ENCODE measurements at places on chromosomes 3 and 15.

DNA sequence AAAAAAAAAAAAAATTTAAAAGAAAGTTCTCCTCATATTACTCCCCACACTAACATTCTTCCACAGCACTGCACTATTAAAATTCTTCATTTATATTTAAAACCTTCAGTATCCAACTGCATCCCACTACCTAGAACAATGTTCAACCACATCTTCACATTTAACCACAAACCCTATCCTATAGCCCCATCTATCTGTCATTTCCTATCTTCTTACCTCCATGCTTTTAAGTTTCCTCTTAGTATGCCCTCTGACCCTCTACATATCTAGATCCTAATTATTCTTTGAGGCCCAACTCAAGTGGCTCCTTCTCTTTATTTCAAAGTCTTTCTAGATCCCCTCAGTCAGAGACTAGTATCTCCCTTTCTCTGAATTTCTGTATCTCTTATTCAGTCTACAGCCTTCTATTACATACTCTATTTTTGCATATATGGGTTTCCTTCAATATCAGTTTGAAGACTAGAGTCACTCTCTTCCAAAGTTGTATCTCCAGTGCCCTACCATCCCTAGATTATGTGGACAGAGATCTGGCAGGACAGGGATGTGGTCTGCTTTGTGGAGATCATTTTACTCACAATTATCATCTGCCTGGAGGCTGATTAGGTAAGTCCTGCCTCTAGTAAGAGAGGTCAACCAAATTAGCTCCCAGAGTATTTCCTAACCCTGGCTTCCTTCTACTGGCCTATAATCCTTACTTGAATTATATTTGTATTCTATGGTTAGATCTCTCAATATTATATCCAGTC, 1.4 kb downstream of the CIAO2A start:
- no peak for DNase-seq
- peak overlapping the region; percentile 98 for H3K27ac ChIP-seq
- no peaks in the 10 kb centered on the region for H3K27me3 ChIP-seq
- peak overlapping the region; percentile 99 for H3K4me3 ChIP-seq

- no peaks in the 10 kb centered on the region for H3K36me3 ChIP-seq
- H3K4me1 ChIP-seq = no peaks in the 10 kb centered on the region
- DNase-seq = no peak
- H3K27me3 ChIP-seq = no peaks in the 10 kb centered on the region
- no peak overlapping the region for H3K4me3 ChIP-seq
Measured at GRCh38 chr3:22620498-22620897, 582.6 kb upstream of the UBE2E2 start.

DNA sequence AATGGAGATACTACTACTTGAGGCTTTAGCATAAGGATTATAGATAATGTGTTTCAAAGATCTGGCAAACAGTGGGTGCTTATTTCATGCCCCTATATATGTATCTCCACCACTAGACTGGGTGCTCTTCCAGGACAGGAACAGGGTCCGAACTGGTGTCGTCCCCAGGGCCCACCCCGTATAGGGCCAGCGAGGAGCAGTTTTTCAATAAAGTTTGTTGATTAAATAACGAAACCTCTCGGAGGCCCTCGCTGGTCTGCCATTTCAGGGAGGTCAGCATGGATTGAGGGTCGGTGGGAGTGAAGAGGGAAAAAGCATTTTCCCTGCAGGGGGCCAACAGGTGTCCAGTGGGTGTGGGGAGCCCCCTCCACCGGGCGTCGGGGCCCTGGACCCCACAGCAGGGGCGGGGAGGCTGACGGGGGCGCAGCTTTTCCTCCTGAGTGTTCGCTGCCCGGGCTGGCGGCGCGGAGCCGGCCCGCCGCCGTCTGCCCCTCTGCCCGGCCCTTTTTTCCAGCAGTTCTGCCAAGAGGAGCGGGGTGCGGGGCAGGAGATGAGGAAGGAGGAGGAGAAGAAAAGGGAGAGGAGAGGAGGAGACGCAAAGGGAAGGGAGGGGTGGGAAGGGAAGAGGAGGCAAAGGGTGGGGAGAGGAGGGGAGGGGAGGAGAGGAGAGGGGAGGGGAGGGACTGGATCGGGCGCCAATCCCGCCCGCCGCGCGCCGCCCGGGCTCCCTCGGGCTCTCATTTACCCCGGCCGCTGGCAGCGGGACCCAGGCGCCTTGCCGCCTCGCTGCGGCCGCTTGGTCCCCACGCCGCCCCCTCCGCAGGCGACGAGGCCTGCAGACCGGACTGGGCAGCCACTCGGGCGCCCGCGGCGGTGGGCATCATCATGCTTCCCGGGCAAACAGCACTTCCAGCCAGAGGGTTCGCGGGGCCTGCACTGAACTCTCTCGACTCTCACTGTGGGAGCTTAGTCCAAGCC, 66.3 kb downstream of the ISG20 start:
- H3K27ac ChIP-seq = no peak overlapping the region
- peak overlapping the region; percentile 74 for H3K4me3 ChIP-seq
- no peaks in the 10 kb centered on the region for H3K36me3 ChIP-seq

GRCh38 chr3:168847291-168847883, 751.7 kb upstream of the GOLIM4 start:
- no peaks in the 10 kb centered on the region for H3K4me1 ChIP-seq
- no peak overlapping the region for H3K27ac ChIP-seq
- no peak overlapping the region for H3K4me3 ChIP-seq
- no peak for DNase-seq
- H3K36me3 ChIP-seq = no peaks in the 10 kb centered on the region

DNA sequence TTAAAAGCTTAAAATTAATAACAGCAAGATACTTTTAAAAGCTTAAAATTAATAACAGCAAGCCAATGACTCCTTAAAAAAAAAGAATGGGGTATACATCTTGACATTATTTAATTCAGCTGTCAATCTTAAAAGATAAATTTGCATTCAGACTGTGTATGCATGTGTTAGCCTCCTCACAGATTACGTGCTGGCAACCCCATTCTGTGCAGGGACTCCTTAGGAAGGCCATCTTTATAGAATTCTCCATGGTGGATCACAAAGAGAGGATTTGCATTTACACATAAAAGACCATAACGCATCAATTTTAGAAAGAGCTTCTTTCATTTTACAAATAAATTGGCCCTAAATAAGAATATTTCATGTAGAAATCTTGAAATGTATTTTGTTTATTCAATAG, 87.2 kb downstream of the B3GALNT1 start:
- DNase-seq = no peak
- no peaks in the 10 kb centered on the region for H3K4me1 ChIP-seq
- H3K27me3 ChIP-seq = peaks cover 2% of the 10 kb centered on the region
- H3K36me3 ChIP-seq = peaks cover 3% of the 10 kb centered on the region

- H3K4me1 ChIP-seq = peaks cover 66% of the 10 kb centered on the region
- H3K27me3 ChIP-seq = no peaks in the 10 kb centered on the region
- H3K4me3 ChIP-seq = peak overlapping the region; percentile 66
- peak; percentile 24 for DNase-seq
Measured at GRCh38 chr15:32908135-32908801, 190.5 kb downstream of the GREM1 start.

- H3K27me3 ChIP-seq = peaks cover 2% of the 10 kb centered on the region
- no peak overlapping the region for H3K27ac ChIP-seq
- H3K36me3 ChIP-seq = peaks cover 25% of the 10 kb centered on the region
- H3K4me3 ChIP-seq = no peak overlapping the region
- H3K4me1 ChIP-seq = peaks cover 3% of the 10 kb centered on the region
Measured at GRCh38 chr15:40285554-40286011, 2.7 kb upstream of the ANKRD63 start.

DNA sequence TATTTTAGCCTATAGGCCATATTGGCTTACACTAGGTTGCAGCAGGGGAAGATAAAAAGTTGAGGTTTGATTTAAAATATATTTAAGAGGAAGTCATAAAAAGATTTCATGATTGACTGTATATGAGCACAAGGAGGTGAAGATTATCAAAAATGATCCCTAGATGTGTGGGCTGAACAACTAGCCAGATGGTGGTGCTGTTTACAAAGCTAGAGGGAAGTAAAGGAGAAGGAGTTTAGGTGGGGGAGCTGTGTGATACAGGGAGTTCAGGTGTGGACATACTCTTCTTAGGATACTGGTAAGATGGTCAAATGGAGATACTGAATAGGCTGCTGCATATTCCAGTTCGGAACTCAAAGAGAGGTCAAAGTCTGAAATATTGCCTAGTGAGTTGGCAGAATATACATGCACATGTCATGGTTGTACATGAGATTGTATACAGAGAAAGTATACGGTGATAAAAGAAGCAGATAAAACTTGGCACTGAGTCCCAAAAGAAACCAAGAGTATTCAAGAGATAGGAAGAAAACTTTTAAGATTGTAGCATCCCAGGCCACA, 727.8 kb downstream of the NLGN1 start:
- DNase-seq = no peak
- H3K36me3 ChIP-seq = no peaks in the 10 kb centered on the region
- H3K4me1 ChIP-seq = no peaks in the 10 kb centered on the region
- no peak overlapping the region for H3K4me3 ChIP-seq
- H3K27ac ChIP-seq = no peak overlapping the region
